ENCODE measurements at places on chromosomes 1 and 21.

GRCh38 chr1:241464985-241465384 lies 54.6 kb downstream of the FH start:
- no peaks in the 10 kb centered on the region for H3K36me3 ChIP-seq
- no peak overlapping the region for H3K4me3 ChIP-seq
- no peaks in the 10 kb centered on the region for H3K4me1 ChIP-seq
- no peak for DNase-seq
- peaks cover 2% of the 10 kb centered on the region for H3K27me3 ChIP-seq

GRCh38 chr1:100358210-100358609 lies 5.9 kb downstream of the CDC14A start:
- peak overlapping the region; percentile 47 for H3K27ac ChIP-seq
- H3K27me3 ChIP-seq = no peaks in the 10 kb centered on the region
- peak; percentile 46 for DNase-seq
- H3K4me3 ChIP-seq = no peak overlapping the region
- H3K4me1 ChIP-seq = peaks cover 86% of the 10 kb centered on the region
- H3K36me3 ChIP-seq = peaks cover 65% of the 10 kb centered on the region

GRCh38 chr21:42918291-42918690 lies 7.1 kb downstream of the ERVH48-1 start:
- no peaks in the 10 kb centered on the region for H3K27me3 ChIP-seq
- DNase-seq = no peak
- no peak overlapping the region for H3K27ac ChIP-seq
- H3K36me3 ChIP-seq = no peaks in the 10 kb centered on the region
- H3K4me3 ChIP-seq = no peak overlapping the region

DNA sequence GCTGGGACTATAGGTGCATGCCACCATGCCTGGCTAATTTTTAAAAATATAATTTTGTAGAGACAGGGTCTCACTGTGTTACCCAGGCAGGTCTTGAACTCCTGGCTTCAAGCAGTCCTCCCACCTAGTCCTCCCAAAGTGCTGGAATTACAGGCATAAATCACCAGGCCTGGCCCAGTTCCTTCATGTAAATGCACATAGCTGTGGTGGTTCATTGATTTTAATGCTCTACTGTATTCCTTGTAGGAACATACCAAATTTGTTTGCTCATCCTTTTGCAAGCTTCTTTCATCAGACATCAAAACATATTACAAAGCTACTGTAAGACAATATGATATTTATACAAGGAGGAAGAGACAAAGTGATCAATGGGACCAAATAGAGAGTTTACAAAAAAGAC lies 237.5 kb upstream of the ESRRG start:
- H3K4me3 ChIP-seq = no peak overlapping the region
- no peaks in the 10 kb centered on the region for H3K36me3 ChIP-seq
- no peaks in the 10 kb centered on the region for H3K27me3 ChIP-seq
- no peak for DNase-seq
- no peak overlapping the region for H3K27ac ChIP-seq

DNA sequence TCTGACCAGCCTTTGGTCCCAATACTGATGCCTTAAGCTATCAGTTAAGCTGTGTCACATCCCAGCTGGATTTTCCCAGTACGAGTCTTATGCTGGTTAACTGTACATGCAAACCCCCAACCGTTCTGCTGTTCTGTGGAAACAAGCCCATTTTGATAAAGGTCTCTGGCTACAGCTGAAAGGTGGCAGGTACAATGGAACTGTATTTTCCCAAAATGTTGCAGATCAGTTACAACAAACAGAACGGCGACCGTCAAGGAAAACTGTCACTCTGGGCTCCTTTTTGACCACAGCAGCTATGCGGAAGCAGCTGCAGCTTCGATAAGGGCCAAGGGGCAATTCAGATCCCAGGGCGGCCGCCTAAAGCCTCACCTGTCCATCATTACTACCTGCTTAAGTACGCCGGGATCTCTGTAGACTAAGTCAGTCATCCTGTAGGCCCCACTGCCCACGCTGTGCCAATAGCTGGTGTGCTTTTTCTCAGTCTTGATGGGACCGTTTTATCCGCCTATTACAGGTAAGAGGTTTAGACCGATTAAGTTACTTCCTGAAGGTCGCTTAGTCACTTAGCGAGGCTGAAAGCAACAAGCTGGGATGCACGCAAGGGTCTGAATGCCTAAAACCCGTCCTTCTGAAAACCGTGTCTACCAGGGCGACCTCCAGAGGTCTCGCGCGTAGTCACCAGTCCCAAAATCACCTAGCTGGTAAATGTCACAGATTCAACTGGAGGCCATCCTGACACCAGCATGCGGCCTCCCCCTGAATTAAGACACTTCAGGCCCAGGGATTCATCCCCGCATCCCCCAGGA lies 11.1 kb upstream of the RAB42 start:
- peak overlapping the region; percentile 92 for H3K27ac ChIP-seq
- H3K4me3 ChIP-seq = peak overlapping the region; percentile 100
- H3K27me3 ChIP-seq = no peaks in the 10 kb centered on the region
- H3K4me1 ChIP-seq = peaks cover 22% of the 10 kb centered on the region
- peaks cover 46% of the 10 kb centered on the region for H3K36me3 ChIP-seq
- DNase-seq = peak; percentile 69

GRCh38 chr1:246110343-246111219 lies 396.5 kb downstream of the SMYD3 start:
- DNase-seq = no peak
- H3K27me3 ChIP-seq = no peaks in the 10 kb centered on the region
- peaks cover 3% of the 10 kb centered on the region for H3K36me3 ChIP-seq
- no peak overlapping the region for H3K27ac ChIP-seq
- H3K4me1 ChIP-seq = no peaks in the 10 kb centered on the region

DNA sequence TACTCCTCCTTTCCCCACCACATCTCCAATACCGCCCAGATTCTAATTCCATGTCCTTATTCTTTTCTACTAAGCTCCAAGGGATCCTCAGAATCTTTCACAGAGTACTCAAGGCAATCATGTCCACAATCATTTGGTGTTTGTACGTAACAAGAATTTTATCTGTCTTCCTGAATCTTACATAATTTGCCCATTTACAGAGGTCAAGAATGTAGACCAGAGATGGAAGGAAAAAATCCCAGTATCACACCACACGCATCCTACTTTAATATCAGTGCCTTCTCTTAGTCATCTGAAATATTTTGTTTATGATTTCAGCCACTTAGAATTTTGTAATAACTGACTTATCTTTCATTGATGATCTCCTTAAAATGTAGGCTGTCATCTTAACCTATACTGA lies 366.0 kb upstream of the LRRC7 start:
- DNase-seq = no peak
- no peaks in the 10 kb centered on the region for H3K4me1 ChIP-seq
- no peak overlapping the region for H3K27ac ChIP-seq
- no peaks in the 10 kb centered on the region for H3K27me3 ChIP-seq
- no peak overlapping the region for H3K4me3 ChIP-seq
- H3K36me3 ChIP-seq = no peaks in the 10 kb centered on the region

- H3K36me3 ChIP-seq = no peaks in the 10 kb centered on the region
- no peak overlapping the region for H3K4me3 ChIP-seq
- DNase-seq = peak; percentile 49
Observed at GRCh38 chr1:24203404-24203803, 16.3 kb upstream of the IFNLR1 start.

- H3K36me3 ChIP-seq = no peaks in the 10 kb centered on the region
- H3K4me3 ChIP-seq = no peak overlapping the region
- no peak for DNase-seq
Observed at GRCh38 chr1:58308206-58308605, 238.3 kb downstream of the OMA1 start.

DNA sequence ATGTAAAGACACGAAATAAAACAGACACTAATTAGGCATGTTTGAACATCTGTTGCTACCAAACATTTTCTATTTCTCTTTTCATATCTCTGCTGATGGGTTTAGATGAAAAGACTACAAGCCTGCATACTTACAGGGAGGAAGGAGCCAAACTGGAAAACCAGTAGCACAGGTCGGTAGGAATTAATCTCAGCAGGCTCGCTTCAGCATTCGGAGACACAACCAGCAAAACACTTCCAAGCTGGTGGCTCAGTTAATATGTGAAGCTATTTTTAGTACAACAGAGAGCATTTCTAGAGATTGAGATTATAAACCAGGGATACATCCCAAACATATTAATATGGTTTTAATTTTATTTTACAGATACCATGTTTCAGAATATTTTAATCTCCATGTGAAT lies 300.9 kb upstream of the GREM2 start:
- H3K4me3 ChIP-seq = no peak overlapping the region
- DNase-seq = no peak
- no peaks in the 10 kb centered on the region for H3K36me3 ChIP-seq
- H3K4me1 ChIP-seq = no peaks in the 10 kb centered on the region

DNA sequence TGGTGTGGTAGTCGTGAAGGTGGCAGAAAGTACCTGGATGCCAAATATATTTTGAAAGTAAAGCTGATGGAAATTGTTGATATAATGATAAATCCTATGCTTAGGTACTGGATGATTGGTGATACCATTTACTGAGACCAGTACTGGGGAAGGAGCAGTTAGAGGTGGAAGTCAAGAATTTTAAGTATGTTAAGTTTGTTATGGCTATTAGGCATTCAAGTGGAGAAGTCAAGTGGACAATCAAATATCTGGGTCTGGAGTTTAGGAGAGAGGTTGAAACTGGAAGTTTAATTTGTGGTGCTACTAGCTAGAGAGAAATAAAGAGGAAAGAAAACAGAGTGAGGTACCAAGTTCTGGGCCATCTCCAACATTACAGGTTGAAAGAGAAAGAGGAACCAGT lies 89.1 kb downstream of the ATF6 start:
- H3K36me3 ChIP-seq = peaks cover 37% of the 10 kb centered on the region
- no peak overlapping the region for H3K27ac ChIP-seq
- H3K4me1 ChIP-seq = no peaks in the 10 kb centered on the region
- no peak for DNase-seq

- DNase-seq = peak; percentile 45
- peaks cover 35% of the 10 kb centered on the region for H3K4me1 ChIP-seq
- H3K27ac ChIP-seq = peak overlapping the region; percentile 83
- peak overlapping the region; percentile 75 for H3K4me3 ChIP-seq
- H3K36me3 ChIP-seq = peaks cover 24% of the 10 kb centered on the region
Observed at GRCh38 chr1:23742670-23743286, 493 bp upstream of the ELOA start.

DNA sequence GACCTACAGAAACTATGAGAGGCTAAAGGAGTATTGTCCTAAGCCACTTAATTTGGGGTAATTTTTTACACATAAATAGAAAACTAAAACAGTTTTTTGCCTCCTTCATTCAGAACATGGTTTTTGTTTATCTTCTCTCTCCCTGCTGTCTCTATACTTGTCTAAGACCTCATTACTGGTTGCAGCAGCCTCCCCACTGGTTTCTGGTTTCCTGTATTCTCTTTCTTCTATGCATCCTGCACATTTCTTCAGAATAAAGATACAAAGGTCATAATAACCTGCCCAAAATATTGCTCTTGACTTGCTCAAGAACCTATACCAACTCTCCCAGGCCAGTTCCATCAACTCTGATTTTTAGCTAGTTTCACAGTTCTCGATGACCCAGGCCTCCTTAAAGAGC lies 19.8 kb upstream of the BOLA1 start:
- no peaks in the 10 kb centered on the region for H3K27me3 ChIP-seq
- H3K27ac ChIP-seq = peak overlapping the region; percentile 76
- peak overlapping the region; percentile 9 for H3K4me3 ChIP-seq
- peak; percentile 44 for DNase-seq

DNA sequence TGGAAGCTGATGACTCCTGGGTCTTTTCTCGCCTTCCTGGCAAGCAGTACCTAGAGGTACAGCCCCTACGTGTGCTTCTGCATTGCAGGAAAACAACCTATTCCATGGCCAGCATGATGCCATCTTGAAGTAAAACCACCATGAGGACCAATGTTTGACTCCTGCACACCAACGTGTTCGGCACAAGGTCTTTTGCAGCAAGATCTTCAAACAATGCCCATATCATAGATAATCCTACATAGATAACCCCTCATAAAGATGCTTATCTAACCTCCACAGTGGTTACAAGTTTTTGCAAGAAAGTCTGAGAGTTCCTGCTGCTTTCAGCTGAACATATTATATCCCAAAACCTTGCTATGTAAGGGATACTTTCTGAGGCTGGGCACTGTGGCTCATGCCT lies 141.1 kb upstream of the MAP1LC3C start:
- no peaks in the 10 kb centered on the region for H3K4me1 ChIP-seq
- H3K36me3 ChIP-seq = no peaks in the 10 kb centered on the region
- no peak overlapping the region for H3K27ac ChIP-seq
- peaks cover 2% of the 10 kb centered on the region for H3K27me3 ChIP-seq
- no peak overlapping the region for H3K4me3 ChIP-seq

DNA sequence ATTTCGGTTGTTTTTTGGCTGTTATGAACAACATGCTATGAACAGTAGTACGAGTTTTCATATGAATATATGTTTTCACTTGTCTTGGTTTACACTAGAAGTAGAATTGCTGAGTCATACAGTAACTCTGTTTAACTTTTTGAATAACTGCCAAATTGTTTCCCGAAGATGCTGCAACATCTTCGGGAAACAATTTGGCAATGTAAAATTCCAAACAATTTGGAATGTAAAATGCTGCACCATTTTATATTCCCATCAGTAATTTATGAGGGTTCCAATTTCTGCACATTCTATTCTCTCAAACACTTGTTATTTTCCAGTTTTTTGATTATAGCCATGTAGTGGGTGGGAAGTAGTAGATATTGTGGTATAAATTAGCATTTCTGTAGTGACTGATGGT lies 11.6 kb downstream of the PCBP3 start:
- H3K27ac ChIP-seq = no peak overlapping the region
- H3K4me3 ChIP-seq = no peak overlapping the region
- no peak for DNase-seq
- no peaks in the 10 kb centered on the region for H3K4me1 ChIP-seq
- H3K36me3 ChIP-seq = no peaks in the 10 kb centered on the region

GRCh38 chr1:206110820-206111219 lies 6.4 kb downstream of the AVPR1B start:
- no peak overlapping the region for H3K27ac ChIP-seq
- H3K4me3 ChIP-seq = no peak overlapping the region
- no peaks in the 10 kb centered on the region for H3K36me3 ChIP-seq
- DNase-seq = no peak
- peaks cover 6% of the 10 kb centered on the region for H3K27me3 ChIP-seq

DNA sequence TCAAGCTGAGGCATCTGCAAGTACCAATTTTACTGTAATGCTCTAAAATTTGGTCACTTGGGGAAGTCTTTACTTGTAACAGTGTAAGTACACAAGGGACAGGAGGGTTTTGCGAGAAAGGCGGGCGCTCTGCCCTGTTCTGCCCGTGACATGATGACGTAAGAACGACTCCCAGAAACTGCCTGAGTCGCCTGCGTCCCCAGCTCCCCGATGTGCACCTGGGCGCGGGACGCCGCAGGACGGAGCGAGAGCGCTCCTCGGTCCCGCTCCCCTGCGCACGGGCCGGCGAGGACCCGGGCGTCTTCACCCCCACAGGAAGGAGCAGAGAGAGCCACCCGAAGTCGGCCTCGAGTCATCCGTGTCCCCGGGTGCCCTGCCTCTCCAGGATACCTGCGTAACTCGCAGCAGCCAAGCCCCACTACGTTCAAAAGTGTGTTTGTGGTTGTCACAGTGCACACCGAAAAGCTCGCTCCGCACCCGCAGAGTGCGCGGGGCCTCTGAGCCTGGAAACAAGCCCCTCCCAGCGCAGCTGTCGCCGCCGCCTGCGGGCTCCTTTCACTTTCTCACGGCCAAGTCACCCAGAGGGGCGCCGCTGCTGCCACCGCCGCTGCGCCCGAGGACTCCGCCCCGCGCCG lies 3.3 kb upstream of the ZBTB18 start:
- peak overlapping the region; percentile 92 for H3K4me3 ChIP-seq
- no peaks in the 10 kb centered on the region for H3K36me3 ChIP-seq
- no peaks in the 10 kb centered on the region for H3K27me3 ChIP-seq
- no peak for DNase-seq
- peak overlapping the region; percentile 96 for H3K27ac ChIP-seq
- H3K4me1 ChIP-seq = peaks cover 44% of the 10 kb centered on the region

GRCh38 chr1:225834417-225835329 lies 24.7 kb downstream of the EPHX1 start:
- no peak overlapping the region for H3K4me3 ChIP-seq
- DNase-seq = no peak
- H3K36me3 ChIP-seq = no peaks in the 10 kb centered on the region
